ENCODE measurements at places on chromosomes 13 and 19.

DNA sequence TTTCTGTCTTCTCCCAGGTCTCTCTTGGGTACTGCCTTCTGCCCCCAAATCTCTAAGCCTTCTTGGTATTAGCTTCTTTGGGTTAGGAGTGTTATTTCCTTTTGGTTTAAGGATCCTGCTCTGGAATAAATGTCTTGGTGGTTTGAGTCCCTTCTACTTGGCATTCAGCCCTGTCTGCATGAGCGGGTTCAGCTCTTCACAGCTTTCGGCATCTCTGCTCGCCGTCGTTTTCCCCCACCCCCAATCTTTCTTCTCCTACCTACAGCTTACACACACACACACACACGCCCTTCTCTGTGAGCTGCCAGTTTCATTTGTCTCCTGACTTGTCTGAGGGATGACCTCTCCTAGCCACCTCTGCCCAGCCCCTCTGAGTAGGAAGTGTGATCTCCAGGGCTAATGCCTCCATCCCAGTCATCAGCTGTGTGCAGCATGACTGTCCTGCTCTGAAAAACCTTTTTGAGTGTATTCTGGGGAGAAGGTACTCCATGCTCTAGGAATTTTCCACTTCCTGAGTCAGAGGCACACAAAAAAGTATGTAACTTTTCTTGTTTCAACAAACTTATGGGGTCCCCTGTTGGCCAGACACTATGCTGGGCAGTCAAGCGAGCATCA is 4.7 kb downstream of the CNOT3 start:
- DNase-seq = no peak

DNA sequence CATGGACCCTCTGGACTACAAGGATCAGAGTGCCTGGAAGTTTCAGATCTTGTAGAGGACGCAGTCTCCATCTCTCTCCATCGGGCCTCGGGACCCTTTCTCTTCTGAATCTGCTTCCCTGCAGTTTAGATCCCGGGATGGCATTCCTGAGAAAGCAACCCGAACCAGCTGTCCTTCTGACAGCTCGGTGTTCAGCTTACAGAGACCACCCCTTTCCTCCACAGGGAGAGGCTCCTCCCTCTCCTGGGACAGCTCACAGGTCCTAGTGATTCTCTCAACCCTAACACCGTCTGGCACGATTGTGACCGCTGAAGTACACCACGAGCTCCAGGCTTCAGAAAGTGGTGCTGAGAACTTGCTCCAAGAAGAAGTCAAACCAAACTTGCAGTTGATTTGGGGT is 18.2 kb downstream of the CRX start:
- DNase-seq = no peak

DNA sequence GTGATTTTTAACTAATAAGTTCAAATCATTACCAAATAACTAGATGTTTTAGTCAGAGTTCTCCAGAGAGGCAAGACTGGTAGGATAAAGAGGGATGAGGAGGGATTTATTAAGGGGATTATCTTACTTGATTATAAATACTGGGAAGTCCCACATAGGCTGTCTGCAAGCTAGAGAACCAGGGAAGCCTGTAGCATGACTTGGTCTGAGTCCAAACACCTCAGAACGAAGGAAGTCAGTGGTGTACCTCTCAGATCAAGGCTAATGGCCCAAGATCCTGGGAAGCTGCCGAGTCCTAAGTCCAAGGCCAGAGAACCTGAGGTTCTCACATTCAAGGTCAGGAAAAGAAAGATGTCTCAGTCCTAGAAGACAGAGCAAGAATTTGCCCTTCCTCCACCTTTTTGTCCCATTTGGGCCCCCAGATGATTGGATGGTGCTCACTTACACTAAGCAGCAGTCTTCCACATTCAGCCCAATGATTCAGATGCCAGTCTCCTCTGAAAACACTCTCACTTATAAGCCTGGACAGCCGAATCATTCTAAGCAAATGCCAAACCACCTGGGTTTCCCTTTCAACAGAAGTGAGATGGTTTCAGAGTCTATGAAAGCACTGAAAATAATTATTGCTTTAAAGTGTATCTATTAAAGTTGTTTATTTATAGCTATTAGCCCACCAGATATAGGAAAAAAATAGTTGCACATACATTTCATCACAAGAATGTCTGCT is 1599.2 kb downstream of the OLFM4 start:
- DNase-seq = no peak

DNA sequence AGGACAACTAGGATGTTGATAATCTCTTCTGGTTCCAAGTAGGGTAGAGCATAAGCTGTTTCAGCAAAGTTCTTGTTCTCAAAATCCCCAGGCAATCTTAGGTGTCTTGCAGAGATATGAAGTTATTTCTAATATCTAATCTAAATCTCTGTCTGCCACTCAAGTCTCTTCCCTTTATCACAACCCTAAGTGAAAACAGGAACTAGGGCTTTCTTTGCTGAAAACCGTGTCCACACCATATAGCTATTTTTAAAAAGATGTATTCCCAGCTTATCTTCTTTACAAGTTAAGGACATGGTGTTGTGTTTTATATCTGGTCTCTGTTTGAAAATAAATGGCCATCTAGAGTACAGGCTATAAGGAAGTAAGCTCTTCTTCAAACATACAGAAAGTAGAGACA is 11.3 kb upstream of the RNASEH2B start:
- DNase-seq = no peak

GRCh38 chr19:3855320-3855719 is 13.5 kb downstream of the ZFR2 start:
- no peak for DNase-seq

DNA sequence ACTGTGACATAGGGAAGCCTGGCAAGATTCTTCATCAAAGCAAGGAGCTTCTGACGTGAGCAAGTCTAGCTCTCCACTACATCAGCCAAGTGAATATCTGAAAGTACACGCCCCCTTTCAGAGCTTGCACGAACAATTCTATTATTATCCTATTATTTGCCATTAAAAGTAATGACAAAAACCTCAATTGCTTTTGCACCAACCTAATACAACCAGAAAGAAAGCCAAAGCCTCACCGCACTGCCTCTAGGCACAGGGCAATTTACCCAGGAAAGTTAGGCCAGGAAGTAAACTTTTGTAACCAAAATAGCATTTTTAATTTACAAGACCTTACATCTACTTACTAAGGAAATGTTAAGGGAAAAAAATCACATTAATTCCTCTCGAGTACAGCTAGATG is 41.2 kb downstream of the LATS2 start:
- DNase-seq = no peak

GRCh38 chr19:45506989-45507871 is at the start of gene VASP:
TSS of gene VASP (plus strand) at chr19:45507479. CDS start at chr19:45507772, 293 bp downstream.
- peak; percentile 92 for DNase-seq

GRCh38 chr13:58978331-58978730 is 1185.4 kb downstream of the DIAPH3 start:
- DNase-seq = no peak

GRCh38 chr19:47036097-47036651 is 12.2 kb downstream of the TMEM160 start:
- DNase-seq = no peak

DNA sequence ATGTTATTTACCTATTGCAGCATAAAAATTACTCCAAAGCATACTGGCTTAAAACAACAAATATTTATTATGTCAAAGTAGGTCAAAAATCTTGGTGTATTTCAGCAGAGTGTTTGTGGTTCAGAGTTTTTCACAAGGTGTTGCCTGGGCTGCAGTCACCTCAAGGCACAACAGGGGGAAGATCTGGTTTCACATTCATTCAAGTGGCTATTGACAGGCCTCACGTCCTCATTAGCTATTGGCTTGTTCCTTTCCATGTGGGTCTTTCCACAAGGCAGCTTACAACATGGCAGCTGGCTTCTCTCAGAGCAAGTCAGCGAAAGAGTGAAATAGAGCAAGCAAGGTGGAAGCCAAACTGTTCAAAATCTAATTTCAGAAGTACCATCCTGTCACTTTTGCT is 602.9 kb downstream of the OLFM4 start:
- no peak for DNase-seq

- no peak for DNase-seq
Measured at GRCh38 chr13:110305949-110306339, 1.0 kb downstream of the COL4A1 start.

DNA sequence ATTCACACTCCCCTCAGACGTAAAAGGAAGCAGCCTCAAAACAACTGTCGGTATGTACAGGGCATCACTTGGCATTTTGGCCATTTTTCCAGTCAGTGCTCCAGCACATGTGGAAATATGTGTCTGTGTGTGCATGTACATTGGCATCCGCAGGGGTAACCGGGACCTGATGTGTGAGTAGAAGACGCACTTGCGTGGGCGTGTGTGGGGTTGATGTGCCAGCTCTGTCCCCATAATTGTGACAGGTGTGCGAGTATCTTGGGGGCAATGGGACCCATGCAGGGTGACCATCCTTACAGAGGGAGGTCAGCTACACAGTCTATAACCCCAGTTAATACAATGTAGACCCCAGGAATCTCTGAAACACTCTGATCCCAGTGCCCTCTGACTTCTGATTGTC is 7.3 kb upstream of the ZNF331 start:
- no peak for DNase-seq

- DNase-seq = no peak
Measured at GRCh38 chr13:41931337-41931736, 29.6 kb downstream of the VWA8 start.

GRCh38 chr13:97302611-97303010 is 80.5 kb downstream of the MBNL2 start:
- no peak for DNase-seq

GRCh38 chr19:31214086-31214485 is 135.2 kb downstream of the TSHZ3 start:
- DNase-seq = peak; percentile 65

DNA sequence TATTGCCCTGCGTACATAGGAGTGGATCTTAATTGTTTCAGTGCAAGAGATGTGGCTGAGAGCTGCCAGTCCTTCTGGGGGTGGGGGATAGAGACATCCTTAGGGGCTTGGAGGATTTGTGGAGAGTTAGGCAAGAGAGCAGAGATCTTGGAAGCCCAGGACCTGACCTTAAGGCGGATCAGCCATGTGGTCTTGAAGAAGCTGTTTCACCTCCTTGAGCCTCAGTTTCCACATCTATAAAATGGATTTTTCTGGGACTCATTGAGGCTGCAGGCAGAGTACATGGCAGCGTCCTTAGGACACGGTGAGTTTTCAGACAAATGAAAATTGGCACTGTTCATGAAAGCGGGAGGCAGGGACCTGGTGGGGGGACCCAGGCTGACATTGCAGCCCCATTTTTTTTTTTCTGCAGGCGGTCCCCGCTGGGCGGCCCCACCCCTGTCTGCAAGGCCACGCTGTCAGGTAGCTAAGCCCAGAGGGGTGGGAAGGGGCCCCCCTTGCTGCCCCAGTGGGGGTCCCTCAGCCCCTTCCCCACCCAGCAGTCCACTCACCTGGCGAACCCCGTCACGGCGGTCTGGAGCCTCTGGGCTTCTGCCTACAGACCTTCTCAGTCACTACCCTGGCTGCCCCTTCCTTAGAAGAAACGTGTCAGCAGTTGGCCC is 30.0 kb downstream of the PDE4A start:
- DNase-seq = no peak

- no peak for DNase-seq
Measured at GRCh38 chr13:98575009-98575903, 1.7 kb downstream of the STK24 start.

DNA sequence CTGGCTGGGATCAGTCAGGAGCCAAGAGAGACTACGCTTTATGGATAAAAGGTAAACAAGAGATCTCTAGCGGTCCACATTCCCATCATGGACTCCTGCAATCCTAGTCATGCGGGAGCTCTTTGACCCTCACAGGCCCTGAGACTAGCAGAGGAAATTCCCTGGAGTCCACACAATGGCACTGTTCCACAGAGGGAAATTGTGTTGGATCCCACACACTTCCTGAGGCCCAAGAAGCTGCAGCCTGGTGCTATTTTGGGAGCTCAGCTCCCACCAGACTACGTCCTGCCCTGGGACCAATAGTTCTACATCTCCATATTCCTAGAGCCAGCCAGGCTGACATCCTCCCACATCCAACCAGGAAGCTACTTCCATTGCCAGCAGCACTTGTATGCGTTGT is 2358.4 kb downstream of the PCDH9 start:
- DNase-seq = no peak
